ENCODE measurements at places on chromosomes 6 and 20.

DNA sequence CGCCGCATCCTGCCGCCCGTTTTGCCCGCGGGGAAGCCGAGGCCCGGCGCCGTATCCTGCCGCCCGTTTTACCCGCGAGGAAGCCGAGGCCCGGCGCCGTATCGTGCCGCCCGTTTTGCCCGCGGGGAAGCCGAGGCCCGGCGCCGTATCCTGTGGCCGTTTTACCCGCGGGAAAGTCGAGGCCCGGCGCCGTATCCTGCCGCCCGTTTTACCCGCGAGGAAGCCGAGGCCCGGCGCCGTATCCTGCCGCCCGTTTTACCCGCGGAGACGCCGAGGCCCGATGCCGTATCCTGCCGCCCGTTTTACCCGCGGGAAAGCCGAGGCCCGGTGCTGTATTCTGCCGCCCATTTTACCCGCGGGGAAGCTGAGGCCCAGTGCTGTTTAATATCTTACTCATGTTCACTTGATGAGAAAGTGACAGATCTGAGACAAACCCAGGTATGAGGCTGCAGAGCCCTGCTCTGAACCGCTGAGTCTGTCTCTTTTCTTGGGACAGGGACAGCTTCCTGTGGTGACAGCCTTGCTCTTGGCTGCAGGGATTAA lies 129.4 kb downstream of the CDH26 start:
- H3K27me3 ChIP-seq = no peaks in the 10 kb centered on the region
- peaks cover 3% of the 10 kb centered on the region for H3K36me3 ChIP-seq
- peak overlapping the region; percentile 83 for H3K4me3 ChIP-seq
- H3K4me1 ChIP-seq = peaks cover 8% of the 10 kb centered on the region

DNA sequence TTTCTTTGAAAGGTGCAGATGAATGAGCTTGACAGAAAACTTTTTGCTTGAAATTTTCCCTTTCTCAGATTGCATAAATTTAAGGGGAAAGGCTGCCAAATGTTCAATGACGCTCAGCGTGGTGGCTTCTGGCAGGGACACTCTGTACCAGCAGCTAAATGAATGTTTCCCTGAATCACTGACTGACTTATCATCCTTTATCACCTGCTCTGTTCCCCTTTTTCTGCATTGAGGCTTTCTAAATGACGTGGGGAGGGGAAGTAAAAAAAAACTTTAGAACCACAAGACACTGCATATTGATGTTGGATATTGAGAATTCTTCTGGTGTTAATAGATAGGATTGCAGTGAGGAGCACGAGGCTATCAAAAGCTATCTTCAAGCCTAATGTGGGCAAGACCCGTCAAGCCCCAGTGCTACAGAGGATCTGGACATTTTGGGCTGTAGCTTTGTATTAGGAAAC lies 46.9 kb upstream of the ENPP5 start:
- no peak overlapping the region for H3K27ac ChIP-seq
- H3K4me3 ChIP-seq = no peak overlapping the region
- no peaks in the 10 kb centered on the region for H3K36me3 ChIP-seq
- no peak for DNase-seq
- H3K27me3 ChIP-seq = no peaks in the 10 kb centered on the region

- no peak overlapping the region for H3K4me3 ChIP-seq
- H3K4me1 ChIP-seq = peaks cover 27% of the 10 kb centered on the region
These were observed 11.6 kb upstream of the CALHM6 start for GRCh38 chr6:116449565-116449964.

DNA sequence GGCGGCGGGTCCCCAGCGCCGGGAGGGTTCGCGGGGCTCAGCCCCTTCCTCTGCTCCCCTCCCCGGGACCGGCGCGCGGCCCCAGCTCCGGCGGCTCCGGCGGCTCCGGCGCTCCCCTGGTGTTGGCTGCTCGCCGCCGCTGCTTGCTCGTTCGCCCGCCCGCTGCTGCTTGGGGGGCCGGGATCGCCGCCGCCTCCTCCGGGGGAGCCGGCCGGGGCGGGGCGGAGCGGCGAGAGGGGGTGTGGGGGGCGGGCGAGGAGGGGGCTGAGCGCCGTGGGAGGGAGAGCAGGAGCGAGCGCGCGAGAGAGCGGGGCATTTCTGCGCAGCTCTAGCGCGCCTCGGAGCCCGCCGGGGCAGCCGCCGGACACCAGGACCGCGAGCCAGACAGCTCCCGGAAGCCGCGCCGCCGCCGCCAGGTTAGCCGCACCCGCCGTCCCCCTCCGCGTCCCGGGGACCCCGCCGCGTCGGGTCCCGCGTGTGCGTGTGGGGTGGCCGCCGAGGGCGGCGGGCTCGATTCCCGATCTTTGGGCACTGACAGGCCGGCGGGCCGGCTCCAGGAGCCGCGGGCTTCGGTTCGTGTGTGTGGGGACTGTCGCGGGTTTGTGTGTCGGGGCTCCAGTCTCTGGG lies 62.0 kb upstream of the EPB41L1 start:
- DNase-seq = peak; percentile 19
- H3K27me3 ChIP-seq = peaks cover 19% of the 10 kb centered on the region
- no peaks in the 10 kb centered on the region for H3K36me3 ChIP-seq
- peaks cover 11% of the 10 kb centered on the region for H3K4me1 ChIP-seq
- H3K4me3 ChIP-seq = peak overlapping the region; percentile 86

GRCh38 chr6:144646093-144647056 lies 361.2 kb downstream of the UTRN start:
- no peak overlapping the region for H3K4me3 ChIP-seq
- no peak for DNase-seq
- no peaks in the 10 kb centered on the region for H3K27me3 ChIP-seq
- no peak overlapping the region for H3K27ac ChIP-seq
- peaks cover 39% of the 10 kb centered on the region for H3K4me1 ChIP-seq
